ENCODE measurements at places on chromosomes 7 and 10.

DNA sequence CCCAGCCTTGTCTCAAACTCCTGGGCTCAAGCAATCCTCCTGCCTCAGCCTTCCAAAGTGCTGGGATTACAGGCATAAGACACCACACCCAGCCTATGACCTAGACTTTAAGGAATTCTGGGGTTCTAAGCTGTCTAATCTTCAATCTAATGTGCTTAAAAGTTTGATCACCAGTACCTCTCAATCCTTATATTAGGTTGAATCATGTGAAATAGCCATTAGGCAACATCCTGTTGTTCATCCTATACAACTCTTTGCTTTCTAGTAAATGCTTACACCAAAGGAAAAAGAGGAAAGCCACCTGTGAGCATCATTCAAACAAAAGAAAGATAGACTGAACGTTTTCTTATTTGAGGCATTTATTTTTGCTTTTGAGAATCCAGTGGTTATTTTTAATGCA, 56.0 kb downstream of the ATOH7 start:
- DNase-seq, result no peak

- no peak for DNase-seq
Measured at GRCh38 chr10:114879093-114879492, 57.5 kb downstream of the FHIP2A start.

GRCh38 chr10:76287856-76288255, 856.4 kb downstream of the LRMDA start:
- no peak for DNase-seq

DNA sequence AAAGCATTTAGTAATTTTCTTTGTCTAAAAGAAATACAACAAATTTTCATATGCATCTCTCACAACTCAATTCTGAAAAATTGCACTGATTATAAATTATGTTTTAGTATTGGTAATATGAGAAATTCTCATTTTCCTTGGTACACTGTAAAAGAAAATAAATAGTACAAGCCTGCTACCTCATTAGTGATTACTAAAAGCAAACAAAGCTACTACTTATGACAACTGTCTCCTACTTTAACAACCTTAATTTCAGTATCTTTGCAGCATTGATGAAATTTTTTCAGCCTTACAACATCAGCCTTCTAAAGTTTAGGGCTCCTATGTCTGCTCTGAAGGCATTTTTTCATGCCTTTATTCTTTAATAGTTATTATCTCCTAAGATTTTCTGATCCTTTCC, 65.7 kb downstream of the MINDY3 start:
- no peak for DNase-seq

GRCh38 chr7:49563693-49564378, 209.6 kb upstream of the VWC2 start:
- no peak for DNase-seq

- DNase-seq, result no peak
Measured at GRCh38 chr10:119026301-119027110, 3.0 kb upstream of the NANOS1 start.

DNA sequence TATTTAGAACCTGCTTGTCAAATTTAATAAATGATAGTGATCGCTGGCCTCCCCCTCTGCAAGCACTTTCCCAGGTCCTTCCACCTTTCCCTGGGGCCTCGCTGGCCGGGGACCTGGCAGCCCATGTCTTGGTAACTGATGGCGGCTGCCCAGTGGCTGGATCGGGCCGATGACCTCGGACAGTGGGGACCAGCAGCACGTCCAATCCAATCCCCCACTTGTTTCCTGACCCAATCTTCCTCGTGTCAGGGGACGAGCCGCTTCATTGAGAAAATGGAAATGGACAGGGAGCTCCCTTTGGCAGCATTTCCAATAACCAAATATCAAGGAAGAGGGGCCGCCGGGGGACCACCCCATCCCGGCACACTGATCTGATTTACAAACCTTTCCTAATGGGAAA, 17.2 kb downstream of the EBF3 start:
- DNase-seq, result no peak

- DNase-seq, result no peak
Measured at GRCh38 chr7:120760050-120760449, 97.9 kb downstream of the TSPAN12 start.

- no peak for DNase-seq
Measured at GRCh38 chr7:4144811-4145510, 537.1 kb upstream of the FOXK1 start.

DNA sequence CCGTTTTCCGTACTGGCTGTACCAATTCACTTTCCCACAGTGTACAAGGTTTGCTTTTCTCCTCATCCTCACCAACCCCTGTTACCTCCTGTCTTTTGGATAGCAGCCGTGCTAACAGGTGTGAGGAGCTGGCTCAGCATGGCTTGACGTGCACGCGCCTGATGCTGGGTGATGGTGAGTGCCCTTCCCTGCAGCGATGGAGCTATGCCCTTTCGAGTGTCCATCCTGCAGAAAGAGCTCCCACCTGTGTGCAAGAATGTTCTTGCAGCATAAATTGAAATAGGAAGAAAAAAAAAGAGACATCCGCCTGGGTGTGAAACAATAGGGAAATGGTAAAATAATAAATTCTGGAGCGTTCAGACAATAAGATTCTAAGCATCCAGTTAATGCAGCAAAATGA, 9.5 kb upstream of the UBE3C start:
- DNase-seq, result no peak

- no peak for DNase-seq
Measured at GRCh38 chr10:129171812-129172211, 295.2 kb upstream of the MGMT start.

GRCh38 chr10:88545359-88545758, 37.8 kb downstream of the RNLS start:
- no peak for DNase-seq

DNA sequence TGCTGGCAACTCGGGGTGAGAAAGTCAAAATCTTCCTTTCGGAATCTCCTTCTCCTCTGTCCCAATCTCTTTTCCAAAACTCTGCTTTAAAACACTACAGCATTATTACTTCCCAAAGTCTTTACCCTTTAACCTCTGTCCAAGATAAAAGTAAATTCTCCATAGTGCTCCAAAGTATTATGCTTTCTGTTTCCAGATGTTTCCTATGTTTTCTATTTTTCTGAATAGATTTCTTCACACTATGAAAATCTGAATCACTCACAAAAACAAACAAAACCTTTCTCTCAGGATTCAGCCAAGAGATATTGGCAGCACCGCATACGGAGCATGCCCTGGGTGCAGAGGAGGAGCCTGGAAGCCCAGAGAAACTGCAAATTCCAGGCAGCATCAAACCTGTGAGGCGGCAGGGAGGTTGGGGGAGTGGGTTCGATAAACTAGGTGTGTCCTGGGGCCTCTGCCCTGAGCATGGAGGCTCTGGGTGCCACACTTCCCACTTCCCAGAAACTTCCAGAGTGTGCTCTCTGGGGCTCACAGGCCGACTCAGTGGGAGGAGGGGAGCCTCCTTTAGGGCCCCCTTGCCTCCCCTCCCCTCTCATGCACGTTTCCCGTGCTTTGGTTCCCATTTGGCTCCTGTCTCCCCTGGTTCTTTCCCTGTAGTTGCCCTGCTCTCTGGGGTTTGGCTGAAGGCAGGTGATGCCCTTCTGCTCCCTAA, 35.6 kb downstream of the VIPR2 start:
- no peak for DNase-seq

- no peak for DNase-seq
Measured at GRCh38 chr7:79523436-79523835, 70.0 kb upstream of the MAGI2 start.

DNA sequence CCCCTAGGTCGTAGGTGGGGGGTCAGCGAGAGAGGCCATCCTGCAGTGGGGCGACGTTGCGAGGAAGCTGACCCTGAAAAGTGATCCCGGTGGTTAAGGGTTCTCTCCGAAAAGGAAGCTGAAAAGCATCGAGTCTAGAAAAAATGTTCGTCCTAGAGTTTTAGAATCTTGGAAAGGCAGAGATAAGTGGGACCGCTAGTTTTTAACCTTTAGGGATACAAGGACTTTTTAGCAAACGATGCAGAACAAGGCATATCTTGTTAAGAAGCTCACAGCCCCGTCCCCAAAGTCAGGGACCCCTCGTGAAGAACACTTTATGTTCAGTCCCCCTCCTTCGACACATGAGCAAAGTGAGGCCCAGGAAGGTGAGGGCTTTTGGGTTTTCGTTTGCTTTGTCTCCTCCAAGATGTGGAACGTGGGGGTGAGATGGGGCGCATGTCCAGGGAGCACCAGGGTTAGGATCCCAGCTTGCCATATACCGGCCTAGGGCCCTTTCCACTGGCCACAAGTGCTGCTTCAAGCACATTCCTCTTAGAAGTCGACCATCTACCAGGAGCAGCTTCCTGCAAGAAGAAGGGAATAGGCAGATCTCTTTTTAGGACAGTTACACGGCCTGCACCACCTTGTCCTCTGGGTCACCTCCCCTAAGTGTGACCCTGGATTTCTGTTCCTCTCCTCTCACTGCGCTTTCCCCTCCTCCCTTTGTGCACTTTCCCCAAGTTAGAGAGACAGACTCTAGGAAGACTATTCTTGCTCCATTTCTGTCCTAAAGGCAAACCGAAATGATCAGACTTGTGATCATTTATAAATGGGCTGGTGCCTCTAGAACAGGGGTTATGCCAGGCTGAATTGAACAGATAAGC, 969 bp downstream of the SLC35G1 start:
- no peak for DNase-seq

DNA sequence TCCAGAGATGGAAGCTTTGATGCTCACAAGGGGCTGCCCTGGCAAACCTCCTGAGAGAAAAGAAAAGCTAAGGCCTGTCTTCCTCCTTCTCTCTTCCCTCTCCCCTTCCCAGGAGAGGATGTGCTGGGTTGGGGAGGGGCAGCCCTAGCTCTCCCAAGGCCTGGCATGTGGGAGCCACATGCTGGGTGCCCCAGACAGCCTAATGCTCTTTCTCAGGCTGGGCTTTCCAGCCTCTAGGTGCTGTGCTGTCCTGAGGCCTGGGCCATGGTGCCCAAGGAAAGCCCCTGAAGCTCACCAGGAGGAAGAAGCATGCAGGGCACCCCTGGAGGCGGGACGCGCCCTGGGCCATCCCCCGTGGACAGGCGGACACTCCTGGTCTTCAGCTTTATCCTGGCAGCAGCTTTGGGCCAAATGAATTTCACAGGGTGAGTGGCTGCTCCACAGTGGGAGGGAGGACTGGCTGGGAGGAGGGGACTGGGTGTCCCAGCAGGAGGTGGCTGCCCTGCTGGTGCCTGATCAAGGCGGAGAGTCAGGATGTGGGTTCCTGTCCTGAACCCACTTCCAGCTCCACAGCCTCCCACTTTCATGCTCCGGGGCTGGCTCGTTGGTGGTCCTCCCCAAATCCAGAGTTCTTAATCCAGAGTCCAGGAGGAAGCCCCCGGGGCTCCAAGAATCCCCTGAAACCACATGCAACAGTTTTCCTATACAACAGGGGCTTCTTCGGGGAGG, 1.7 kb downstream of the CPA5 start:
- DNase-seq, result no peak
